Spleen (tissue), 13 donors: ENCODE measurements at places on chromosomes 5 and 9.

DNA sequence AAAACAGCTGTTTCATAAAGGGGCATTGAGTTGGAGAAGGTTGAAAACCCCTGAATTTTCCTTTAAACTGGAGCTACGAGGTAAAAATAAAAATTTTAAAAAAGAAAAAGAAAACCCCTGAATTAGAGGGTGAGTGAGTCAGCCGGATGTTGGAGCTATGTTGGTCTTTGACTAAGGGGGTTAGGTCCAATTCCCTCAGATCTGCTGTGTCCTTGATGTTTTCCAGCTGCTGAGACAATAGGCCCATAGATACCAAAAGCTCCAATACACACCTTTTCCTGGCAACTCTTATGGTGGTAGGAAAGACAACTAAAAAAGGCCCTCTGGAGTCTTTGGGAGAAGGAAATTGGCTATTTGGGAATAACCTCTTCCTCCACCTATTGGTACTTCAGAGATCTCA is 79.4 kb upstream of the SAP30L start:
- DNase-seq: no peak

DNA sequence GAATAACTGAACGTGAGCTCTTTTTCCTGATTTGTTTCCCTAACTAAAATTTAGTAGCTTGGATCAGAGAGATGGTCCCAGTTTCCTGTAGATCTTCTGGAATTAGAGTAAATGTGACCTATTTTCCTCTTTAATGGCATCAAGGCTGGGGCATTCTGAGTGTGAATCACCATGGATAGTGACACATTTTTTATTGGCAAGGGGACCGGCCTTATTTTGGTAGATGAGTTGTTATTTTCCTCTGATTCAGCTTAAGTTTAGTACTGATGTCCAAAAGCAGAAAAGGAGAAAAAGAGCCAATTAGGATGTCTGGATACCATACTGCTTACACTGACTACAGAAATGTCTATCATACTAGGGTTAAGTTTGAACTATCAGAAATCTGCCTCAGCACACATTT is 68.1 kb downstream of the RNF38 start:
- DNase-seq: no peak

DNA sequence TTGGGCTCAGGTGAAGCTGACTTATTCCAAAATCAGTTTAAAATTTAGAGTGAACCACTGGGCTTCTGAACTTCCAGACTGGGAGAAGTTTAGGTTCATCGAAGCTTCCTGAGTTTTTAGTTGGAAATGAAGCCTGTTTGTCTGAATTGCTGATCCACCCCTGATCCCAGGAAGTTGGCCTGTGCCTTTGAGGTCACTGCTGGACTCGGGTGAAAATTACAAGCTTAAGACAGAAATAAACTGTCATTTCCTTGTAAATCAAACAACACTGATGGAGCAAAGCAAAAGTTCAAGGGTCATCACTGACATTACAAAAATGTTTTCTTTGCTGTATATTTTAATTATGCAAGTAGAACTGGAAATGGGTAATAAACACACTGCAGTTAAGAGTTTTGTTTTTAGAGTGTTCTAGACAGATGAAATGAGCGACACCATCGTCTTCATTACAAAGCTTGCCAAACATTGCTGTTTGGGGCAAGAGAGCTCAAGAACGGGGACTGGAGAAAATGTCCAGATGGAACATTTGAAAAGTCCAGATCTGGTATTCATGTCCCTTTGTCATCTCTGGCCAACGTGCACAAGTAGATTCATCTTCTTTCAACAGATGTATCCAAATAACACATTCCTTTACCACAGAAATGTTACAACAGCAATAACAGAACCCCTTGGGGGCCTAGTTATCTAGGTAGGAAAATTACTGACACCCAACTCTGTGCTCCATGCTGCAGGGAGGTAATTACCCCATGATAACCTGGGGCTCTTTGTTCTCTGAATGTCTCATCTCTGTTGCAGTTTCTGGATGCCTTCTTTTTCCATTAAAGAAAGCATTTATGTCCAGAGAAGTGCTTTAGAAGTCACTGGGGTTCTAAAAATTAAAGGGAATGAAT is 142.4 kb upstream of the ERCC6L2 start:
- DNase-seq: no peak

DNA sequence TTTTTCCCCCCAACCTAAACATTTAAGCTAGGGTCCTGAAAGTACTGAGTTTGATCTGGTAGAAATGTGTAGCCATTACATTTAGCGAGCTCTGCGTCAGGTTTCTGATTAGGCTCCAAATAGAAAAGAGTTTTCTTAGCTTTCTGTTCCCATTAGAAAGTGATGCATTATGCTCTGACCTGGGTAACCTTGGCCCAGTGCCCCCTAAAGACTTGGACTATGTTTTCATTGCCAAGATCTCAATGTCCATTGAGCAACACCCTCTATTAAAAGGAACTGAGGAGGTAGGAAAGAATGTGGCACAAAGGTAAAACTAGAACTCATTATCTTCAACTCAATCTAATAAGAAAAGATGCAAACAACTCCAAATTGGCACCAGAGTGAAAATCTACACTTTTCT is 358.9 kb upstream of the PCSK5 start:
- no peak for DNase-seq

DNA sequence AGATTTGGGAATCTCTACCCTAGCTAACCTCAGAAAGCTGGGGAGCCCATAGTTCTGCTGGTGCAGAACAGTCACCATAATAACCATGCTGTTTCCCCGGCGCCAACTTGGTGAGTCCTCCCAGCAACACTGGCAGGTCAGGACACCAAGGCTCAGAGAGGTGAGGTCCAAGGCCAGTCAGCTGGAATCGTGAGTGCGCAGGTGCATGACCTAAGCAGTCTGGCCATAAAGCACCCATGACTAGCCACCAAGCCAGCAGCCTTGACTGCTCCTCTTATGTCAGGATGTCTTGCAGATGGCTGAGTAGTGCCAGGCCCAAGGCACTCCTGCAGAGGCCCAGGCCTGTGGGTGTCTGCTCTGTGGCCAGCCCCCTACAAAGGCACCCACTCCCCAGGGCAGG is 2.6 kb downstream of the RNF44 start:
- DNase-seq: peak; percentile 81
